Neuronal stem cell (in vitro differentiated cells): ENCODE measurements at places on chromosomes 6 and 20.
A peak's percentile ranks its signal among the peaks of the same experiment; 100 is the strongest.

DNA sequence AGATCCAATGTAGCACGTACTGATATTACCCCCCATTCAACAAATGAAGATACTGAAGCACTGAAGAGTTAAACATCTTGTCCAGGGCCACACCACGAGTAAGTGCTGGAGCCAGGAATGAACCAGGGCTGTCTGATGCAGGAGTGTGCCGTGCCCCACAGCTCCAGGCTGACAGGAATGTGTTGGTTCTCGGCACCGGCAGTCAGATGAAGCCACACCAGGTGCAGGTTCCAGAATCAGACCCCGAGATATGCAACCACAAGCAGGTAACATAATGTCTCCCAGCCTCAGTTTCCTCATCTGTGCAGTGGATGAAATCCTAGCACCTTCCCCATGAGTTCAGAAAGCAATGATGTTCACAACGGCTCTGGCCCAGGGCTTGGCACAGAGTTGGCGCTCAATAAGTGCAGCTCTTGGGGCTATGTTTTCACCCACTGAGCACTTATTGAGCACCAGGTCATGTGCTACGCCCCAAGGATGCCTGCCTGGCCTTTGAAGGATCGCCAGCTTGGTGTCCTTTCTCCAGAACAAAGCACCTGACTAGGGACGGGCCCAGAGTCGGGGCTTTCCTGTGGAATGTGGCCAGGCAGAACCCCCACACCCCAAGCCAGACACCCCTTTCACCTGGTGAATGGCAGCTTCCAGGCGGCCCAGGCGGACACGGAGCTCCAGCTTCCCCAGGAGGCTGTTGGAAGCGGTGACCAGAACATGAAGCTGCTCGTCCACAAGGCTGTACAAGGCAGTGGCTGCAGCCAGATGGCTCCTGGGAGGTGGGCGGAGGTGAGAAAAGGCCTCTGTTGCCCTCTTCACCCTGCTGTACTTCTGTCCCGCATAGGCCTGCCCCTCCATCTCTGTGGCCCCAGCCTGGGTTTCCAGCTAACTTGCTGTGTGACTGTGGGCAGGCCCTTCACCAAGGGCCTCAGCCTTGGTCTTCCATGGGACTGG lies 41.3 kb downstream of the KIAA1755 start:
- no peak for DNase-seq

GRCh38 chr20:55067158-55067825 lies 591.9 kb downstream of the DOK5 start:
- no peak for DNase-seq

- DNase-seq: no peak
Observed at GRCh38 chr6:87583822-87584221, 6.0 kb downstream of the RARS2 start.

DNA sequence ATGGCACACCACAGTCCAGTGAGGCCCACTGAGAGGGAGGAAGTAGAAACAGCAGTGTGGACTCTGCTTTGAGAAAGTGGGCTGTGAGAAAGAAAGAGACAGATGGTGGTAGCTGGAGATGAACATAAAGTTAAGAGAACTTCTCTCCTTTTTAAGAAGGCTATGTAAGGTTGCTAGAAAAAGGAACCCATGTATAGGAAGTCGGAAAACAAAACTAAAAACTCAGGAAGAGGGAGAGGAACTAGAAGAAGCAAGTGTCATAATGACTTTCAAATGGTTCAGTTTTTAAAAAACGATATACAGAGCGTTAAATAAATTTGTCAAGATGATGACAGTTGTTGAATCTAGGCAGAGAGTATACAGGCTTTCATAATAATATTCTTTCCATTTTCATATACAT lies 25.4 kb upstream of the GMNN start:
- no peak for DNase-seq

DNA sequence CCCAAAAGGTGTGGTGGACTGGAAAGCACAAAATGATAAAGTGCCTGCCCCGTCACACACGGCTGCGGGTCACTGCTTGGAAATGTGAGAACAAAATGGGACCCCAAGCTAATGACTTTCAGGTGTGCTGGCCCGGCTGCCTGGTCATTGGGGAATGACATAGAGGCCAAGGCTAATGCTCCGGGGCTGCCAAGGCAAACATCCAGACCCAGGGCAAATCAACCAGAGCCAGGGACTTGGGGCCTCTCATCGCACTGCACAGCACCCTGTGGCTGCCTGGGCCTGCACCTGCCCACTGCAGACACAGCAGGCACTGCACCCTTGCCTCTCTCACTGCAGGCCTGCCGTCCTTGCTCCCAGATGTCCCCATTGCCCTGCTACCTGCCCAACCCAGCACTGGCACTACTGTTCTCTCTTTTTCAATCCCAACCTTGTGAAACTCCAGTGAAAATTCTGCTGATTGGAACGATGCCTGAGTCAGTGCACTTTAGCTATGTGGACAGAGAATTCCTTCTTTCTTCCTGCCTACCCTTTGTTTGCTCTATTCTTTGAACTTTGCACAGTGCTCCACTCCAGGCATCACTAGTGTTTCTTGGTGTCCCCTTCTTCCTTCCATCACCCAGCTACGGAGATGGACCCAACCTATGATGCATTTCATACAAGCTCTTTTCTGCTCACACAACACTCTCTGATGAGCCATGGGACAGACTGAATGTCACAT lies 849.5 kb downstream of the MAFB start:
- no peak for DNase-seq

DNA sequence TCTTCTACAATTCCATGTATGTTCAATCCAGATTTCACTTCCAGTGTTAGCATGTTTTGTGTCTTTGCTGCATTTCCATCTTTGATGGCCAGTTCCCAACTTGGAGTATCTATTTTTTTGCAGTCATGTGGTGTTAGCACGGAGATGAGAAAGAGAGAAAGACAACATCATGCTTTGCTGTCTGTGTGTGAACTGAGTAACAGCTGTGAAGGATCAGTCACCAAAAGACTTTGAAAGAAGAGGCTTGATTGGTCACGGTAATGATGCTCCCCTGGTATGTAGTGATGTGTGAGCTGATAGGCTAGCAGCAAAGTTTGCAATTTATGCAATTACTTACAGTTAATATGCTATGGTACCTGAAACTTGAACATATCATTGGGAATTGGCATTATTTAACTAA lies 731.3 kb upstream of the NRSN1 start:
- no peak for DNase-seq

DNA sequence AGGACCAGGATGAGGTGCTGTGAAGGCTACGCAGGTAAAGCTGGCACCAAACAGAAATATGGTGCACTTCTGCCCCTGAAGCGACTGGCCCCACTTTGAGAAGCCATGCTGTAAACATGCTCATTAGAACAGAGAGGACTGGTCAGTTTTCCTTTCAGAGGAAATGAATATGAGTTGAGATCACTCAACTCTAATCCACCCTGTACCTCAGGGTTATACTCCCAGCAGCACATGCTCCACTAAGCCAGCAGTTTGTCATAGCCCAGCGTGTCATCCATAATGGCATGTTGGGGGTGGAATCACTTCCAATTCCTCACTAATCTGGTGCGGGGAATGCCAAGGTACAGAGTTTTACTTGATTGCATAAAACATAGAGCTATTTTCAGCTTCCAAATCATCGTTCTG lies 98.1 kb downstream of the HIVEP2 start:
- no peak for DNase-seq

GRCh38 chr6:64685401-64685800 lies 1021.6 kb downstream of the EYS start:
- DNase-seq: no peak

GRCh38 chr6:73451223-73452106 lies 632 bp downstream of the CGAS start:
- no peak for DNase-seq

DNA sequence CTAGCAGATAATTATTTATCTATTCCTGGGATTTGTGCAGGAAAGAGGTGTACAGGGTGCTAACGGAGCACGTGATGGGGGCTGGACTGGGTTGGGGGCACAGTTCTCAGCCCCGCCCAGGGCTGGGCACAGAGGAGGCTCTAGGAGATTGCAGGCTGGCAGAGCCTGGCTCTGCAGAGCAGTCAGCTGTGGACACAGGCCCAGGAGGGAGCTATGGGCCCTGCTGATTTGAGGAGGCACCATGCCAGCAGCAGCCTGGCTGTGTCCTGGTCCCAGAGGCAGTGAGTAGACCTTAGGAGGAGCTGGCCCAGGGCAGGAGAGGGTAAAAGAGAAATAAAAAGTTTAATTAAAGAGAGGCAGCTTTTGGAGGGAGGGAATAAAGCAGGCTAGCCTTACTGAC lies 19.3 kb downstream of the MAFB start:
- DNase-seq: no peak

GRCh38 chr6:165644586-165645266 lies 18.3 kb downstream of the PDE10A start:
- no peak for DNase-seq

DNA sequence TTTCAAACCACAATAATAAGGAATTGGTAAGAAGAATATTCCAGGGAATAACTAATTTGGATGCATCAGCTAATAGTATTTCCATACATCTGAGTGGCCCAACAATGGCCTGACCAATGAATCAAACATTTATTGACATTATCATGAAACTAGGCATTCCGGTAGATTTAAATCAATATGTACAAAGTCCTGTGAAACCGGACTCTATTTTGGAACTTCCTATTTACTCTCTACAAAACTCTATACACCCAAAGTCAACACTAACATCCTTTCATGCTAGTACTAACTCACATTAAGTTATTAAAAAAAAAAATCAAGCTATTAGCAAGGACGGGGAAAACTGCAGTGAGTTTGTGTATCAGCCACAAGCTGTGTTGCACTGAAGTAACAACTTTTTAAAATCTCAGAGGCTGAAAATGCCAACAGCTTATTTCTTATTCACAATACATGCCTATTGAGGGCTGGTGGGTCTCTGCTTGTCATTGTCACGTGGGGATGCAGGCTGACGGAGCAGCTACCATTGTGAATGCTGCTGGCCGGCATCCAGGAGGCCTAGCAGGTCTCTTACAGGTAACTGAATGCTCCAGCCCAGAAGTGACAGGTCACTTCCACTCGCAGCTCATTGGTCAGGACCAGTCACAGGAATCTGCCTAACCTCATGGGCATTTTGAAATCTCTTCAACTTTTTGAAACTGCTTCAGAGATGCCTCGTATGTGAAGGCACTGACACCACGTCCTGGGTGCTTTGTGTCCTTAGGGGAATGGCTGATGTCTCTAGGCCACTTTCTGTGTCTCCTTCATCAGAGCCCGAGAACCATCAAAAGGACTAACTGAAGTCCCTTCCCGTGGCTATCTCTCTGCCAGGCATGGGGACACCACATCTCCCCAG lies 76.3 kb downstream of the SLC22A23 start:
- no peak for DNase-seq

GRCh38 chr6:112337209-112337638 lies 9.9 kb upstream of the RFPL4B start:
- DNase-seq: peak; percentile 59

GRCh38 chr20:59948828-59949720 lies 8.9 kb downstream of the FAM217B start:
- DNase-seq: no peak

- DNase-seq: no peak
Observed at GRCh38 chr20:59770270-59770669, 163.2 kb downstream of the SYCP2 start.

GRCh38 chr6:42448391-42448790 lies 3.3 kb downstream of the TRERF1 start:
- no peak for DNase-seq

DNA sequence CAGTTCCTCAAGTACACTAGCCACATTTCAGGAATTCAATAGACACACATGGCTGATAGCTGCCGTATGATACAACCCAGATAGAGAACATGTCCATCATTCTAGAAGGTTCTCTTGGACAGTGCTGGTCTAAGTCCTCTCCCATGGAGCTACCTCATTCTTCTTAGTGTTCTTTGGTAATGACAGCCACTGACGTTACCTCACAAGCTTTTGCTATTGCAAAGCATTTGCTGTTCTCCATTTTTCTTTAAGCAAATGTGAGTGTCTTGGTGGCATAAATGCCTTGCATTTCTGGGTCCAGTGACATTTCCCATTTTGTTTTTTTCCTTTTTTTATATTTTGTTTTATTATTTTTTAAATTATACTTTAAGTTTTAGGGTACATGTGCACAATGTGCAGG lies 8.3 kb upstream of the CEBPB start:
- DNase-seq: no peak

GRCh38 chr6:35128042-35128441 lies 13.1 kb downstream of the TCP11 start:
- DNase-seq: no peak

GRCh38 chr6:114312931-114313330 lies 29.9 kb downstream of the HS3ST5 start:
- no peak for DNase-seq

GRCh38 chr6:52233975-52234823 lies 10.1 kb downstream of the IL17F start:
- peak; percentile 26 for DNase-seq

DNA sequence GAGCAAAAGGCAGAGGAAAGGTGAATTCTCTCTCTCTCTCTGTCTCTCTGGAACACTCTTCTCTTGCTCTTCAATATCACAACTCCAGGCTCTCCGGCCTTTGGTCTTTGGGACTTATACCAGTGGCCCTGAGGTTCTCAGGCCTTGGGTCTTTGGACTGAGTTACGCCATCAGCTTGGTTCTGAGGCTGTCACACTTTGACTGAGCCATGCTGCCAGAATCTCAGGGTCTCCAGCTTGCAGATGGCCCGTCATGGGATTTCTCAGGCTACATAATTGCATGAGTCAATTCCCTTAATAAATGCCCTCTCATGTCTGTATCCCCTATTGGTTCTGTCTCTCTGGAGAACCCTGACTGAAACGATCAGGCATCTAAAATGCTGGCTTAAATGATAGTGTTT lies 12.9 kb downstream of the BTN2A1 start:
- DNase-seq: no peak

DNA sequence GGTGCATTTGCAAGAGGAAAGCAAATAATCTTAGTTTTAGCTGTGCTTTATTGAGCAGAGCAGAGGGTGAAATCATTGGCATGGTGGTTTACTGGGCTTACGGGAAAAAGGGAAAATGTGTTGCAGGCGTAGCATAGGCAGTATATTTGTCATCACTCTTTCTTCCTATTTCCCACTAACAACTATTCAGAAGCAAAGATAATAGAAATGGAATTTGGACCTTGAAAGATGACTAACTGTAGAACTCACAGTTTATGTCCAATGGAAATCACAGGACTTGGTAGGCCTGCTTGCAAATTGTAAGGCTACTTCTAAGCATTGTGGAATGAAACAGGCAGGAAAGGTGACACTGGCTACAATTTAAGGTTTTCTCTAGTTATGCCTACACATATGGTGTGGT lies 611.9 kb upstream of the MAN1A1 start:
- DNase-seq: no peak

- DNase-seq: no peak
Observed at GRCh38 chr6:14367296-14367695, 249.7 kb downstream of the CD83 start.

- DNase-seq: no peak
Observed at GRCh38 chr6:155517294-155517693, 61.7 kb upstream of the NOX3 start.

GRCh38 chr6:128600397-128600951 lies 80.1 kb upstream of the PTPRK start:
- DNase-seq: peak; percentile 6

- no peak for DNase-seq
Observed at GRCh38 chr6:104601131-104601651, 258.5 kb downstream of the HACE1 start.
